ENCODE measurements at places on chromosomes 5 and 9.
A peak's percentile ranks its signal among the peaks of the same experiment; 100 is the strongest.

- no peak for DNase-seq
These were observed 116.2 kb downstream of the MAN2A1 start for GRCh38 chr5:109805883-109806282.

DNA sequence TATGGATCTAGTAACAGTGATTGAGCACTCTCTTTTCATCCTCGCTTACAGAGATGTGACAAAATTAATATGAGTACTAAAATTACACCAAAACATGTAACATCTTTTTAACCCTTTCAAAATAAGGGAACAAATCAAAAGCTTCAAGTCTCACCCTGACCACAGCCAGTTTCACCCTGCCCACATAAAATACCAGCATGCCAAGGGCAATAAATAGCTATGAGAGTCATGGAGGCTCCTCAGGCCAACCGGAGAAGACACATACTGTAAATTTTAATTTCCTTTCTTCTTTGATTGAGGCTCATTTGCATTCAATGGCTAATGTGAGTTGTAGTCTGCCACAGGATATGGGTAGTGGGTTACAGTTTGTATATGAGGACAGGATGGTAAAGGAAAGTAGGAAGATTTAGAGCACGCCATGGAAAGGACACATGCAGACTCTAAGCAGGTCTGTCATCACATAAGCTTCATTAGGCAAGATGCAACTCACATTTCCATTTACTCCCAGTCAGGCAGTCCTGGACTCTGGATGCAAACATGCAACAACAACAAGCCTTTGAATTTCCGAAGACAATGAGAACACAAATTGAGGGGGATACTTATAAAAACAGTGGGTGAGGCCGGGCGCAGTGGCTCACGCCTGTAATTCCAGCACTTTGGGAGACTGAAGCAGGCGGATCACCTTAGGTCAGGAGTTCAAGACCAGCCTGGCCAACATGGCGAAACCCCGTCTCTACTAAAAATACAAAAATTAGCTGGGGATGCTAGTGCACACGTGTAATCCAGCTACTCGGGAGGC is 11.3 kb downstream of the IL4 start:
- DNase-seq: no peak

GRCh38 chr9:90900130-90900529 is 98.5 kb downstream of the SYK start:
- peak; percentile 26 for DNase-seq

- DNase-seq: no peak
These were observed 19.6 kb upstream of the FLT4 start for GRCh38 chr5:180668835-180669596.

DNA sequence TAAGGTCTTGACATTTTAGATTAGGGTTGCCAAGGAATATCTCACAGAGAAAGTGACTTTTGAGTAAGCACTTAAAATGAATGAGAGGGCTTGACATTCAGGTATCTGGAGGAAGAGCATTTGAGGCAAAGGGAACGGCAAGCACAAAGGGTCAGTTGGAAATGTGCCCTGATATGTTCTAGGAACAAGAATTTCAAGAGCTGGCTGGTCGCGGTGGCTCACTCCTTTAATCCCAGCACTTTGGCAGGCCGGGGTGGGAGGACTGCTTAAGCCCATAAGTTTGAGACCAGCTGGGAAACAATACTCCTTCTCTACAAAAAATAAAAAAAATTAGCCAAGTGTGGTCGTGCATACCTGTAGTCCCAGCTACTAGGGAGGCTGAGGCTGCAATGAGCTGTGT is 16.5 kb downstream of the KIAA1958 start:
- DNase-seq: no peak

- DNase-seq: no peak
These were observed 106.8 kb upstream of the SARDH start for GRCh38 chr9:133844881-133845410.

- no peak for DNase-seq
These were observed 11.1 kb downstream of the SMU1 start for GRCh38 chr9:33065157-33066076.

DNA sequence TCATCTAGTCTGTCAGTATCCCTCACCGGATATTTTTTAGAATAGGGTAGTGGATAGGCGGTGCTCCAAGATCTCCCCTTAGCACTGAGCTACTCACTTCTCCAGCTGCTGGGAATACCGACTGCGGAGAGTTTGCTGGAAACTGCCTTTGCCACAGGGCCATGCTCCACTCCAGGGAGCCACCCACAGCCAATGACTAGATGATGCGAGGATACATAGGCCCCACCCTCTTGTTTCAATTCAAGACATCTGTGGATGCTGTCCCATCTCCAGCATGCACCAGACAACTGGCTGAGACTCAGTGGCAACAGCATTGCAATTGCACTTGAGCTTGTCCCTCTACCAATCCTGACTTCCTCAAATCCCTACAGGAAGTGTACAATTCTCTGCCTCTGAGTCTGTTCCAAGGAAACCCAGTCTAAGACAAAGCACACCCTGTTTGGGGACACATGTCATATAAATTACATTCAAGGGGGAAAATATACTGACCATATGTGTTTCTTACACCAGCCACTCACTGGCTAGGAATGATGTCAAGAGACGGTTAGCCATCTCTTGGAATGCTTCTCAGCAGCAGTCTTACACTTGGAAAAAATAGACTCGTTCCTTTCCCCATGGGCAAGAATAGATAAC is 312.6 kb upstream of the KIF2A start:
- no peak for DNase-seq

GRCh38 chr9:95058121-95058785 is 259.3 kb downstream of the FANCC start:
- no peak for DNase-seq

- DNase-seq: no peak
These were observed 302.2 kb downstream of the DIRAS2 start for GRCh38 chr9:90340421-90340820.

DNA sequence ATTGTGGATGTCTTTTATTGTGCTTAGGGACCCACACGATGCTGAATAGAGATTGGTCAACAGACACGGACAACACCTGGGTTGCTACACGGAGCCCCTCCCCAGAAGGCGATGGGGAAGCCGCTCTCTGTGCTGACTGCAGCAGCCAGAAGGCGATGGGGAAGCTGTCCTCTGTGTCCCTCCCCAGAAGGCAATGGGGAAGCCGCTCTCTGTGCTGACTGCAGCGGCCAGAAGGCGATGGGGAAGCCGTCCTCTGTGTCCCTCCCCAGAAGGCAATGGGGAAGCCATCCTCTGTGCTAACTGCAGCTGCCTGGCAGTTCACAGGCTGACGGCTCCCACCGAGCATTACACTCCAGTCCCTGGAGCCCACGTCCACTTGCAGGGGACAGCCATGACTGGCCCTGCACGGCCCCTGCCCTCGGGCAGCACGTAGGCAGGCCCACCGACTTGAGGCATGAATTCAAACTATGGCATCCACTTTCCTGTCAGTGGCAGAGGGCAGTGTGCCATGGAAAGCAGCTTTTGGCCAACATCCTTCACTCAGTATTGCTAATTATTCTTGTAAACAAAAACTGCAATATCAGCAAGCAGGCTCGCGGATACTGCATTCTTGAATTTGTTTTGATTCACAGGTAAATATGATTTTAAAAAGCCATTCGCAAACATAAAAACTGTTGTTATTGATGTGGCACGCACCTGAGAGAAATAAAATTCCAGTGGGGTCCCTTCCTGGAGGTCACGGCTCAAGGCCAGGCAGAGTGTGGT is 48.1 kb upstream of the CLPTM1L start:
- no peak for DNase-seq
